ENCODE measurements at places on chromosomes 12 and 14.

GRCh38 chr12:130236446-130236845, 74.2 kb downstream of the FZD10 start:
- no peak for DNase-seq

DNA sequence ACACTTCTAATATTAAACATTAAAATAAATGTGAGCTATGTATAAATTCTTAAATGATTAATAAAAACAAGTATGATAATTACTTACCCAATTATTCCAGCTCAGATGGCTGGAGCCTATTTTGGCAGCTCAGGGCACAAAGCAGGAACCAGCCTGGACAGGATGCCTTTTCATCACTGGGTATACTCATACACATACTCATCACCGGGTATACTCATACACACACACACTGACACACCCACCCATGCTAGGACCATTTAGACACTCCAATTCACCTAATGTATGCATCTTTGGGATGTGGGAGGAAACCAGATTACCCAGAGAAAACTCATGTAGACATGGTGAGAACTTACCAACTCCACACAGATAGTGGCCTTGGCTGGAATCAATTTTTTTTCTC, 57.9 kb upstream of the CNOT2 start:
- DNase-seq: no peak

GRCh38 chr12:22283006-22283506, 51.5 kb downstream of the ST8SIA1 start:
- no peak for DNase-seq

- DNase-seq: no peak
These were observed 146.4 kb upstream of the ARID2 start for GRCh38 chr12:45582986-45583659.

- DNase-seq: no peak
These were observed 43.0 kb downstream of the AREL1 start for GRCh38 chr14:74669846-74670245.

DNA sequence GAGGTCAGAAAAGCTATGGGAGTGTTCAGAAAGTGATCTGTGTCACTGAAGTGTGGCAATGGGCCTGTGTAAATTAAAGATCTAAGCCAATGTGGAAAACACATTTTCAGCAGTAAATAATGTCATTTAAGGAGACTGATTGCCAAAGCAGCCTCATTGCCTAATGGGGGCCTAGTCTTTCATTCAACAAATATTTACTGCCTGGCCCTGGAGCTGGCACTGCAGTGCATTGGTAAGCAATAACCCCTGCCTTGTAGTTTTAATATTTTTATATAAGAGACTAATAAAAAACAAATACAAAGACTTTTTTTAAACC, 326.6 kb downstream of the BTG1 start:
- DNase-seq: no peak

GRCh38 chr12:124809878-124810277, 53.8 kb downstream of the SCARB1 start:
- no peak for DNase-seq

DNA sequence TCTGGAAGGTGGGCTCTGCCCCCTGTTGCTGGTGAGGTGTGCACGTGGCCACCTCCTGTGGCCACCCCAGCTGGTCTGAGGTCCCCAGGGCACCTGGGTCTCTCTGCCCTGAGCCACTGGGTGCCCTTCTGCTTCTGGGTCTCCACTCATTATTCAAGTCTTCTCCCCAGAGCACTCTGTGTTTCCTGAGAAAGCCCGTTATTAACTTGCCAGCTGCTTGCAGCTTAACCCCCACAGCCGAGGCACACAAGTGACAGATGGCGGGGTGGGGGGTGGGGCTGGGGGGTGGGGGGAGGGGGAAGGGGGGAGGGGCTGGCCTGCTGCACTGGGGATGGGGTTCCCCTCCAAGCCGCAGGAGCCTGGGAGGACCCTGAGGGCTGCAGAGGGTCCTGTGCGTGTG, 40.5 kb downstream of the FBRSL1 start:
- DNase-seq: no peak

- DNase-seq: no peak
These were observed 123.9 kb downstream of the BCL11B start for GRCh38 chr14:99148131-99148530.

DNA sequence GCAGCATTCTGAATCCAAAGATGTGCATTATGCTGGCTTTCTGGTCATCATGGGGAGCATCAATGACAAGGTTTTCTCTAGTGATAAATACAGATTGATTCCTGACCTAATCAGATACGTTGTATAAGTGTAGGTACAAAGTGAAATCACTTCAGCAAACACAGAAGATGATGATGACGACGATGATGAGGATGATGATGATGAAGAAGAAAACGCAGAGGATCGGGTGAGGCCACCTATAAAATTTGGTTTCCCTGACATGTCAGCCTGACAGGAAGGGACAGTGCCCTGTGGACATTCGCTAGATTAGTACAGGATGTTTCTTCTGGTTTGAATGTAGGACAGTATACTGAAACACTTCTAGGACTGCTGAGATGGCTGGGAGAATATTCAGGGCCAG, 20.2 kb downstream of the RNF34 start:
- DNase-seq: no peak

GRCh38 chr12:46136249-46136648, 132.6 kb downstream of the SLC38A1 start:
- no peak for DNase-seq

DNA sequence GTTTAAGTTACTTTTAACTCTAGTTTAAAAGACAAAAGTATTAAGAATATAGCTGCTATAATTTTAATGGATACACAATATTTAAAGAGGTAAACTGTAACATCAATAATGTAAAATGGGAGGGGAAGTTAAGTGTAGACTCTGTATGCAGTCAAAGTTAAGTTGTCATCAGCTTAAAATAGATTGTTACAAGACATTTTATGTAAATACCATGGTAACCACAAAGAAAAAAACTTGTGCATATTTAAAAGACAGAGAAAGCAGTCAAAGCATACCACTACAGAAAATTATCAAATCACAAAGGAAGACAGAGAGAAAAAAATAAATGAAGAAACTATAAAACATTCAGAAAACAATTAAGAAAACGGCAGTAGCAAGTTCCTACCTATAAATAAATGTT, 73.3 kb downstream of the CEP128 start:
- DNase-seq: no peak

DNA sequence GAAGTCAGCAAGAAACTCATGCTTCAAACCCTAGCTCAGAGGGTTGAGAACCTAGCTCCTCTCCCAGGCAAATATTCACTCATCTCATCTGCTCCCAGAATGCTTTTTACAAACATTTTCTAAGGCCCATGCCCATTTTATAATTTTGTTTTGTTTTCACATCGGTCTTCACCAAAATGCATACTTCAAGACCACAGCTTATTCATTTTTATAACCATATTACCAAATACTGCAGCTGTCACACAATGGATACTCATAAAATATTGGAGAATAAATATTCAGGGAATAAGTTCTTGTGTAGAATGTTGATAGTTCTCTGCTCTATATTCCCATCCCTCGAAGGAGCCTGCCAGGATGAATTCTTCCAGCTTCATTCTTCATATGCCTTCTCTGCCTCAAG, 50.8 kb upstream of the HOXC13 start:
- no peak for DNase-seq

DNA sequence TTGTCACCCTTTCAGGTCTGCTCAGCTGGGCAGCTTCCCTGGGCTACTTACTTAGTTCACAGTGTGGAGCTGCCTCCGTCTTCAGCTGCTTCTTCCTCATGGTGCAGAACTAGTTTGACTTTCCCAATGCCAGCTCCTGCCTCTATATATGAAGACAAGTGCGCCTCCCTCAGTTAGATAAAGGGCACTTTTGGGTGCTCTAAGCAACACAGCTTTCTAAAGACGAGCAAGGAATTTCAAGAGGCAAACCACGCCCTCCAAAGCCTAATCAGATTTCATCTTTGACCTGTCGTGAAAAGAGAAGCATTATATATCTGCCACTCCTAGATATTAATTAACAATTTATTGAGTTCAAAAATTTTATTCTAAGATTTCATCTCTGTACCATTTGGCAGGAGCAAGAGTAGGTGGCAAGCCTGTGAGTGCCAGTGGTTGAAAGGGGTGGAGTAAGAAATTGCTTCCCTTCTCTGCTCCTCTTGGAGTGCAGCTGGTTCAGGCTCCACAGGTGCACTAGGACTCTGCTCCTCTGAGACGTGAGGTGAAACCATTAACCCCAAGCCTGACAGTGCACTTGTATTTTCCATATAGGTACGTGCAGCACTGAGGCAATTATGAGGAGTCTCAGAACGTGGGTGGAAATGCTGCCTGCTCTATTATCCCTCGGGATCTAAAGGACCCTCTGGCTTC, 2.1 kb upstream of the SLC11A2 start:
- no peak for DNase-seq

- DNase-seq: no peak
These were observed 329.6 kb downstream of the ZFP36L1 start for GRCh38 chr14:68463299-68463698.

DNA sequence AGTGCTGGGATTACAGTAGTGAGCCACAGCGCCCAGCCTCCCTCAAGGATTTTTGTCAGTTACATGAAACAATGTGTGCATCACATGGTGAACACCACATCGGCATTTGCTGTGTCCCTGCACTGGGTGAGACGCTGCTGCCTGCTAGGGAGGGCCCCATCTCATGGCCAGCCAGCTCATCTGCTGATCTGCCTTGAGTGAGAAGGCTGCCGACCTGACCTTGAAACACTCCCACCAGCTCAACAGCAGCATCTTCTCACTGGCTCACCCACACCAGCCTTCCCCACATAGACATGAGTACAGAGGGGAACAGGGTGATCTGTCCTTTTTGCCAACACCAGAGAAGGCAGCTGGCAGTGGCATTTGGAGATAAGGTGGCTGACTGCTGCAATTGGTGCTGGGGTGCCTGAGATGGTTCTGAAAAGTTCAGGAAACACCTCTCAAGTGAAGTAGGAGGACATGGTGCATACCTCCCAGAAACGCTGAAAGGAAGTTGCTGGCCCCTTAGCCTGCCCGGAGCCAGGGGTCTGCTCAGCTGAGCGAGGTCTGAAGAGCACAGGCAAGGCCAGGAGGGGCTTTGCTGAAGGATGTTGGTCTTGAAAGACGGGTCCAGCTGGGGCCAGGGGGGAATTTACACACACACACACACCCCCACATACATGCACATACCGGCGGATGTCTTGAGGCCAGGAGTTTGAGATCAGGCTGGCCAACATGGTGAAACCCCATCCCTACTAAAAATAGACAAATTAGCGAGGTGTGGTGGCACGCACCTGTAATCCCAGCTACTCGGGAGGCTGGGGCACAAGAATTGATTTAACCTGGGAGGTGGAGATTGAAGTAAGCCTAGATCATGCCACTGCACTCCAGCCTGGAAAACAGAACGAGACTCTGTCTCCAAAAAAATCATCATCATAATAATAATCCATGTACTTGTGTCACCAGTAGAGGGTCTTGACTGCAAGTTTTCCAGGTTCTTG, 14.3 kb upstream of the PPP1R13B start:
- no peak for DNase-seq

All from occipital lobe (tissue), 3 donors.